ENCODE measurements at places on chromosomes 13 and 19.

- no peak for DNase-seq
These were observed 94.8 kb downstream of the SOX1 start for GRCh38 chr13:112161521-112162301.

- DNase-seq: no peak
These were observed 41.8 kb downstream of the EFNB2 start for GRCh38 chr13:106493533-106494220.

DNA sequence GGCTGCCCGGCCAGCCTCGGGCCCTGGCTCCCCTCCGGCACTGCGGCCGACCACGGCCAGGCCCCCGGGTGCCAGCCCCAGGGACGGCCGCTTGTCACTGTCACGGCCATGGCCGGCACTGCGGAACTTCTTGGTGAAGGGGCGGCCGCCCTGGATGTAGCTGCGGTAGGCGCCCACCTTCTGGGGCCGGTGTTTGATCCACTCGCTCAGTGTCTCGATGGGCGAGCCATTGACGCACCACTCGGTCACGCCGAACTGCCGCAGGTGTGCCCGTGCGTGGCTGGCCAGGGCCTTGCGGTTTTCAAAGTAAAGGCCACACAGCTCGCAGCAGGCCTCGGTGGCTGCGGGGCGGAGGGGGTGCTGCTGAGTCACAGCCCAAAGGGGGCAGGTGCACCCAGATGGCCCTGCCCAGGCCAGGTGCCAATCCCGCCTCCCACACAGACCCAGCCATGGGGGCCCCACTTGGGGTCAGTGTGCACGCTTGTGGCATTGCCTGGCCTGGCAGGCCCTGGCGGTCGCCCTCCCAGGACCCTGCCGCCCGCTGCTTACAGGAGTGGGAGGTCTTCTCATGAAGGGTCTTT, 6.0 kb upstream of the AKAP8L start:
- no peak for DNase-seq

GRCh38 chr13:44120849-44121755, 241.4 kb downstream of the LACC1 start:
- no peak for DNase-seq

- DNase-seq: no peak
These were observed 83.5 kb downstream of the ZNF557 start for GRCh38 chr19:7153022-7153421.

All from NCI-H1436 treated with DMSO at 0.1 percent for 48 hours (cell line).